Small intestine (tissue), 16 donors: ENCODE measurements at places on chromosomes 3 and 15.

DNA sequence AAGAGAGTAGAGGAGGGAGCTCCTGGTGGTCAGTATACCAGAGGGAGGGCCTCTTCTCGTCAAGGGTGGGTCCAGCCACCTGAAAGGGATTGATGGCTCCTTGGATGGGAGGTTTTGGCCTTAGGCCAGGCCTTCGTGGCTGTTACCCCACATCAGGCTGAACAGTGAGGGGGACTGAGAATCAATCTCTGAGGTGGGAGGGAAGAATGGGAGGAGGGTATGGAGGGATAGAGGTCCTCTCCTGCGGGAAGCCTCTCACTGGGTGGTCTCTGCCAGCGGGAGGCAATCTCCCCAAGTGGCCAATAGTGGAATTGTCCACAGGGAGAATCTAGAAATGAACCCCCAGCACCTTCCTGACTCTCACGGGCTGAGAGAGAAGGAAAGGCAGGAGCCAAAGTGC lies 53.5 kb downstream of the BSN start:
- H3K27ac ChIP-seq, result no peak overlapping the region
- H3K27me3 ChIP-seq, result no peaks in the 10 kb centered on the region
- DNase-seq, result no peak

DNA sequence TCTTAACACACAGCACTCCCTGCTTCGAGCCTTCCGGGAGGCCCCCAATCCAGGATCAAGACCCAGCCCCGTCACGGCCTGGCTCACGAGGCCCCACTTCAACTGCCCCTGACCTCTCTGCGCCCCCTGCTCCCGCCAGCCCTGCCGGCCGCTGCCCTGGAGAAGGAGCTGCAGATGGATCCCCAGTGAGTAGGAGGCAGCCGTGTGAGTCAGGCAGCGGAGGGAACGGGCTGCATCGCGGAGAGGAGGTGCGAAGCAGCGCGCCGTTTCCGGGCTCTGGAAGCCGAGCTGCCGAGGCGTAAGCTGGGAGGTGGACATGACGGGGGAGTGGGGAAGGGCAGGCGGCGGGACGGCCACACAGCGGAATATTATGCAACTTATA lies 133.4 kb downstream of the TPRA1 start:
- H3K4me3 ChIP-seq, result no peak overlapping the region
- DNase-seq, result peak; percentile 17
- H3K4me1 ChIP-seq, result no peaks in the 10 kb centered on the region

- no peaks in the 10 kb centered on the region for H3K4me1 ChIP-seq
- H3K27me3 ChIP-seq, result no peaks in the 10 kb centered on the region
- no peak for DNase-seq
- no peak overlapping the region for H3K27ac ChIP-seq
- H3K4me3 ChIP-seq, result no peak overlapping the region
Observed at GRCh38 chr3:123520656-123521055, 64.2 kb downstream of the HACD2 start.

DNA sequence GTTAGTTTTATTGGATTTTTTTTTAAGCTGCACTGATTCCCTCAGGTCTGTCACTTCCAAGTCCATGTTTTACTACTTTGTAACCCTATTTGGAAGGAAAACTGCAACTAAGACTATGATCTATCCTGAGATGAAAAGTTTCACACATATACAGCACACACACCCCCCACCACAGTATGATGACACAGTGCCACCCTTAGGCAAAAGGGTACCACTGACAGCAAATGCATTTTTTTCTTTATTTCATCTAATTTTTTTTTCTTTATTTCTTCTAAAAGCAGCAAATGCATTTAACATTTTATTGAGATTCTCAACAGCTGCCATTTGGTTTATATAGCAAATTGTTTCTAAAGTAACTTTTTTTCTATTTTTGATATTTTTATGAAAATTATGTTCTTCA lies 21.2 kb downstream of the NGRN start:
- no peaks in the 10 kb centered on the region for H3K27me3 ChIP-seq
- no peak overlapping the region for H3K27ac ChIP-seq

- no peaks in the 10 kb centered on the region for H3K4me1 ChIP-seq
- no peaks in the 10 kb centered on the region for H3K27me3 ChIP-seq
- no peak for DNase-seq
- H3K27ac ChIP-seq, result no peak overlapping the region
- no peak overlapping the region for H3K4me3 ChIP-seq
Observed at GRCh38 chr3:63764511-63764910, 54.6 kb upstream of the C3orf49 start.

DNA sequence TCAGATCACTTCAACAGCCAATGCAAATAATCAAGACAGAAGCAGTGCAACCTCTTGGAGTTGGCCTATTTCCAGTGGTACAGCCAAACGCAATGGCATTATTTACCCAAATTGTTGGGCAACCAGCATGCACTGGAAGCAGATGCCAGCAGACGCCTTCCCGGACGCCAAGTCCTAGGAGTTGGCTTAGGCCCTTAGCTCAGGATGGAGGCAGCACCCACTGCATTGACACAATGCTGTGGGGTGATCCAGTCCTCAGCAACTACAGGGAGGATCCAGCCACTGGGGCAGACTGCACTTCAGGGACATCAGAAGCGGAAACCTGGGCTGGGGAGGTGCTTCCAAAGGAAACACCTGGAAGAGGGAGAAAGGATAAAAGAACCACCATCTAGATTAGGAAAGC lies 290.4 kb downstream of the FAM43A start:
- no peaks in the 10 kb centered on the region for H3K4me1 ChIP-seq
- H3K27ac ChIP-seq, result no peak overlapping the region
- DNase-seq, result no peak

- H3K36me3 ChIP-seq, result peaks cover 7% of the 10 kb centered on the region
- no peak for DNase-seq
- H3K27ac ChIP-seq, result no peak overlapping the region
- H3K4me1 ChIP-seq, result no peaks in the 10 kb centered on the region
Observed at GRCh38 chr3:4687167-4687566, 194.0 kb downstream of the ITPR1 start.

DNA sequence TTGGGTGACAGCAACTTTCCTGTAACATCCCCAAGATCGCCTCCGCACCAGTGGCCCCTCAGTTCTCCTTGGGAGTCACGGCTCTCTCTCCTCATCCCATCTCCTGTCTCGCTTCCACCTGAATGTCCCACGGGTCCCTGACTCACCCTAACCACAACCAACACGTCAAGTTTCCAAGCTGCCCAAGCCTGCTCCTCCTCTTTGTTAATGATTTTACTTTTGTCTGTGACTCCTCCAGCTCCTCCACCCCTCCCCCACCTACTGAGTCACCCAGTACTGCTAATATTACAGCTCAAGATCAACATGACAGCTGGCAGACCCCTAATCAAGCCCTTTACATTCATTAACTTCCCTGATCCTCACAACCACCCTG lies 39.3 kb downstream of the BDH1 start:
- H3K4me3 ChIP-seq, result no peak overlapping the region
- H3K4me1 ChIP-seq, result peaks cover 70% of the 10 kb centered on the region
- DNase-seq, result peak; percentile 78
- no peaks in the 10 kb centered on the region for H3K36me3 ChIP-seq
- H3K27me3 ChIP-seq, result no peaks in the 10 kb centered on the region
- peak overlapping the region; percentile 43 for H3K27ac ChIP-seq

DNA sequence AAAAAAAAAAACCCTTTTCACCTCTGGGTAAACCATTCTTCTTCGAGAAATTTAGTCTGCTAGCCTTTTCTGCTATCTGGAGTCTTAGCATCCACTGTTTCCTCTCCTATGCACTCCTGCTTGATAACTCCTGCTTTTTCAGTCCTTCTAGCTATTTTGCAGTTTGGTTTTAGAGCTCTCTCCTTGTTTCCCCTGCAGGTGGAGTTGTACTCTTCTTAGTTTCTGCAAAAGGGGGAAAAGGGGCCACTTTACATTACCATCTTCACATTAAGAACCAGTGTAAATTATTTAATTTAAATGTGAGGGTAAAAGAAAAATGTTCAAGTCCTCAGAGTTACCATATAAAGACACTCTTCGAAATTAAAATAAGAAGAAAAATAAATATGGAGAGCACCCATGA lies 23.6 kb upstream of the MYLK start:
- H3K27ac ChIP-seq, result no peak overlapping the region
- DNase-seq, result no peak
- H3K36me3 ChIP-seq, result no peaks in the 10 kb centered on the region
- no peak overlapping the region for H3K4me3 ChIP-seq
- no peaks in the 10 kb centered on the region for H3K4me1 ChIP-seq

DNA sequence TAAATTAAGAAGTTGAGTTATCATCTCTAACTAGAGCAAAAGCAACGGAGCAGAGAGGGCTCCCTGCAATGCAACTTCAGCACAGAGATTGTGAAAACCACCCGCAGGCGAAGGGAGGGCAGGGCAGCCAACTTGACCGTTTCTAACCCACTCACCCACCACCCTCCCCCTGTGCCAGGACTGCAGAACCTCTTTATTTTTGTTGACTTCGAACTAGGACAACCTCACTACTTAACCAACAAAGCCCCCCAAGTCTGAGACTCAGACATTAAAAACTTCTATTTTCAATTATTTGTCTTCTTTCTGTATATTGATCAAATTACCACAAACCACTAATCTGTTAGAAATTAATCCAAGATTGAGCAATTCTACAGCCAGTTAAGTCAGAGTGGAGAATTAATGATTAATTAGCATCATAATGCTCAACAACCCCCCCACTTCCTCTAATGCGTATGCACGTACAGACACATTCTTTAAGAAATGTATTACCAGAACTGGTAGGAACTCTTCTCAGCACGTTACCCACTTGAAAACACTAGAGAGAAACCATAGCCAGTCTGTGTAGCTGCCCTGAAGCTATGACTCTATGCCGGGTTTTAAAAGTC lies 2.0 kb downstream of the MGLL start:
- no peaks in the 10 kb centered on the region for H3K27me3 ChIP-seq
- H3K36me3 ChIP-seq, result no peaks in the 10 kb centered on the region
- H3K4me1 ChIP-seq, result peaks cover 23% of the 10 kb centered on the region
- H3K4me3 ChIP-seq, result no peak overlapping the region
- DNase-seq, result no peak
- peak overlapping the region; percentile 68 for H3K27ac ChIP-seq

DNA sequence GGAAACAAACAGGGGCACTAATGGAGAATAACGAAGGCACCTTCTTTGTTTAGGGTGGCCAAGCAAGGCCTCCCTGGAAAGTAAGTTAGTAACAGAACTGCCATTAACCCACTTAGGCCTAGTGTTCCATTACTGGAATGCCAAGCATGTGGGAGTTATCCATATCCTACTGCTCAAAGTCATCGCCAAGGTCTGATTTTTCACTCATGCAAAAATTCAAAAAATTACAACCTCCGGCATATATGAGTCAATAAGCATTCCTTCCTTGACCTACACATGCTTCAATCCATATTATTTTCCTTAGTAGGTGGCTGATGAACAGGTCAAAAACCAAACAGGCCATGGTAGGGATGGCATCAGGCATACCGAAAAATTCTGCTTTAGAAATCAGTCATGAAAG lies 1097.2 kb downstream of the FHIT start:
- H3K27me3 ChIP-seq, result no peaks in the 10 kb centered on the region
- H3K4me1 ChIP-seq, result no peaks in the 10 kb centered on the region
- H3K4me3 ChIP-seq, result no peak overlapping the region

DNA sequence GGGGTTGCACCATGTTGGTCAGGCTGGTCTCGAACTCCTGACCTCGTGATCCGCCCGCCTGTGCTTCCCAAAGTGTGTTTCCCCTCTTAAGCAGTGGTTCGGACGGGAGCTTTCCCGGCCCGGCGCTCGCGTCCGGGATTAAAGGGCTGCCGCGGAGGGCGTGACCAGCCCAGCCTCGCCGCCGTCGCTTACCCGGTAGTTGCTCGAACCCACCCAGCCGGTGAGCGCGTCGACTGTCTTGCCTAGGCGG lies 513 bp downstream of the CLASP2 start:
- peak overlapping the region; percentile 89 for H3K4me3 ChIP-seq
- peak; percentile 93 for DNase-seq
- H3K27me3 ChIP-seq, result no peaks in the 10 kb centered on the region

GRCh38 chr3:39960515-39961191 lies 151.2 kb downstream of the MYRIP start:
- H3K4me1 ChIP-seq, result no peaks in the 10 kb centered on the region
- H3K4me3 ChIP-seq, result no peak overlapping the region
- H3K36me3 ChIP-seq, result no peaks in the 10 kb centered on the region
- DNase-seq, result no peak
- no peak overlapping the region for H3K27ac ChIP-seq

DNA sequence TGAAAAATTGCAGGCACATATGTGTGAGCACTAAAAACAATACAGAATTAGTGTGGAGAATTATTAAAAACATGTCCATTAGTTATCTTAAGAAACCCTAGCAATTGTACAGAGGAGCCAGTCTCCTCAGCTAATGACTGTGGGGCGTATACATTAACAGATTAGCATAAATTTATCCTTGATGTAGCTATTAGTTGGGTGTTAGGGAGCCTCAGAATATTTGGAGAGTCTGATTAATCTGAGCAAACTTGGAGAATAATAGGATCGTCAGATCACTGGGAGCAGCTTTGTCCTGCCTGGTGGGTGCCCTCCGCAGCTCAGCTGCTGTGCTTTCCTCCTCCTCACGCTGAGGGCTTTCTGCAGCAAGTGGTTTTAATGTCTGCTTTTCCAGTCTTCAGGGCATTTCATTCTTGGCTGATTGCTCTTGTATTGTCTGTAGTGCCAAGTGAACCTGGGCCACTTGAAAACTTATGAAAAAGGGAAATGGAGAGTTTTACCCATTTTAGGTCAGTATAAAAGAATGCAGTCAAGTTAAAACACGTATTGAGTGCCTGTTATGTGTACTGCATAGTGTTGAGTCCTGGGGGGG lies 417.4 kb upstream of the SEMA6D start:
- H3K36me3 ChIP-seq, result no peaks in the 10 kb centered on the region
- no peak overlapping the region for H3K27ac ChIP-seq
- no peaks in the 10 kb centered on the region for H3K27me3 ChIP-seq
